ENCODE measurements at places on chromosomes 13 and 19. TPM values are rescaled to one million over a fixed set of nuclear protein-coding genes. Genes with fewer than 3 reads are reported as not detected.

Gene GJA3
- polyA plus RNA-seq: 3.5 TPM

Gene FREM2
- 5.5 TPM for polyA plus RNA-seq

Gene KRTDAP
- polyA plus RNA-seq: 6.6 TPM

DNA sequence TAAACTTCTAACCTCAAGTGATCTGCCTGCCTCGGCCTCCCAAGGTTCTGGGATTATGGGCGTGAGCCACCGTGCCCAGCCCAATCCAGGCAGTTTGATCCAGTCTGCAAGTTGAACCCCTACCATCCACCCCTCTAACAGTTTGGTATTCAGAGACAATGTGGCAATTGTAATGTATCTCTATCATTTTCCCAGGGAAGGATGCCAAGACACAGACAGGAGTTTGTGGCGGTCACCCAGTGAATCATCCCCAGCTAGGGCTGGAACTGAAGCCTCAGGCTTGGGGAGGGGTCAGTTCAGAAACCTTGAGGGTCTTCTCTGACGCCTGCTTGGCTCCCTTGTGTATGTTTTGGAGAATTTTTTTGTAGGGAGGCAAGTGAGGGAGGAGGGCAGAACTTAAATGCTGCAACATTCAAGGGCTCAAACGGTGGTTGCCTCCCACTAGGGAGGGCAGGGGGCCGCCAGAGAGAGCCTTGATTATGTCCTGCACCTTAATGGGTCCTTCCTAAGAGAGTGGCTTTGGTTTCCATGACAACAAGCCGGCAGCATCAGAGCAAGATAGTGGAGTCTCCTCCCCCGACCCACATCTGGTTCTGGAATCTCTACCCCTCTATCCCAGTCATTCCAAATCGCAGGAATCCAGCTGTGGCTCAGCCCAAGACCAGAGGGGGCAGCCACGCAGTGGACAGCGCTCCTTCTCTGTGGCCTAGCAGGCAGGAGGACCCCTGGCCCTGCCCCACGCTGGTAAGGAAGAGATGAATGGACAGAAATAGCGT, 14.9 kb upstream of the FEM1A start:
- DNase-seq: no peak

DNA sequence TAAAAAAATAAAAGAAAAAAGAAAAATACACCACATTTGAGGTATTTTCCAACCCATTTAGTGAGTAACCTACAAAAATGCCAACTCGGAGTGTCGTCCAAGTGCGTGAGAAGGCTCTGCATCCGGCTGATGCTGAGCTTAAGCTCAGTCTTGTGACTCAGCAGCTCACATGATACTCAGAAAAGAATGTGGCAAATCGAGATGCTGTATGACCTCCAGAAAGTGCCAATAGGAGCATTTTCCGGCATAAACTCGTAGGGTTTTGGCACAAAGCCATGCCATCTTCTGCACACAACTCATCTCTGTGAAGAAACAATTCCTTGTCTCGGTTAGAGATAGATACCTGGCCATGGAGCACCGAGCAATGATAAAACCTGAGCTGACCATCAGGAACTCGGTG, 58.5 kb downstream of the TRPM4 start:
- DNase-seq: no peak

DNA sequence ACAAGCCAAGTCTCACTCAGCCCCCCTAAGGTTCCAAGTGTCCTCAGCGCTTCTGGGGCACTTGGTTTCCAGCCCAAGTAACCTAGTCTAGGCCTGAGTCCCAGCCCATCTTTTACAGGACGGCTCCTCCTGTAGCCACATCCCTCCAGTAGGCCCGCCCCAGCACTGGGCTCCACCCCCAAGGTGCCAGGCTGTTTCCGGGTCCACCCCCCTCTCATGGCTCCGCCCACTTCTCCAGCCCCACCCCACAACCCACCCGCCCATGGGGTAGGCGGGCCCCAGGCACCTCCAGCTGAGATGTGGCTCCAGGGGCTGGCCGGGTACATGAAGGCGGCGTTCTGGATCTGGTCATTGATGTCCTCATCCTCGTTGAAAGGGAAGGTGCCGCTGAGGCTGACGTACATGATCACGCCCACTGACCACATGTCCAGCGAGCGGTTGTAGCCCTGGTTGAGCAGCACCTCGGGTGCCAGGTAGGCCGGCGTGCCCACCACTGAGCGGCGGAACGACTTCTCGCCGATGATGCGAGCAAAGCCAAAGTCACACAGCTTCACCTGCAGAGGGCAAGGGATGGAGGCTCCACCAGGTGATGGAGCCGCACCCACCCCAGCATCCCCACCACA, 17.2 kb upstream of the DACT3 start:
- no peak for DNase-seq

DNA sequence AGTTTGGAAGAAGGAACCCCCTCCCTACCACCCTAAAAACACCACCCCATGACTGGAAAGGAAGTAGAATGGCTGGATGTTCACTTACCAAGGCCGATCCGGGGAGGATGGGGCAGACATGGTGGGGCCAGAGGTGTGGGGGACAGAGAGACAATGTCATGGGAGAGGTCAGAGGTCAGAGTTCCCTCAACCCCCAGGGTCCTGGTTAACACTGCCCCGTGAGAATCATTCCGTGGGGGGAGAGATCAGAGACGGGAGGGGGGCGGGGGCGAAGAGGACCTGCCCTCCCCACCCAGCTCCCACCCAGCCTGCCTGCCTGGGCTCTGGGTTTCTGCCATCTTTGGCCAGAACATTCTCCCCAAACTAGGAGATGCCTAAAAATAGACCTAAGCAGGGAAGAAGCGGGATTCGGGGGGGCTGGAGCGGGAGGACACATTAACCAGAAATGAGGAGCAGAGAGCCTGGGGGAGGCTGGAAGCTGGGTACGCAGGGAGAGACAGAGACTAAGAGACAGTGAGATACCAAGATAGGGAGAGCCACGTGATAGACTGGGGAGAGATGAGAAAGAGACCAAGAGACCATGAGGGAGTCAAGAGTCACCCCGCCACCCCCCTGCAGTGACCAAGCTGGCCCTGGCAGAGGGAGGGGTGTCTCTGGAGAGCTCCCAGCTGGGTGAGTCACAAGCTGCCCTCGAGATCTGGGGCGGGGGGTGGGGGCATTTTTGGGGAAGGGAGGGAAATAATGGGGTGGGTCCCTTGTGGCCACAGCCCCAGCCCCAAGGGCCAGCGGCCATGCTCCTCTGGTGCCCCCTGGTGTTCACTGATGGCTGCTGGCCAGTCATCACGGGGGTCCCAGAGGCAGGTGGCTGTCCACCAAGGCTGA, 6.1 kb upstream of the KANK2 start:
- DNase-seq: peak; percentile 58

DNA sequence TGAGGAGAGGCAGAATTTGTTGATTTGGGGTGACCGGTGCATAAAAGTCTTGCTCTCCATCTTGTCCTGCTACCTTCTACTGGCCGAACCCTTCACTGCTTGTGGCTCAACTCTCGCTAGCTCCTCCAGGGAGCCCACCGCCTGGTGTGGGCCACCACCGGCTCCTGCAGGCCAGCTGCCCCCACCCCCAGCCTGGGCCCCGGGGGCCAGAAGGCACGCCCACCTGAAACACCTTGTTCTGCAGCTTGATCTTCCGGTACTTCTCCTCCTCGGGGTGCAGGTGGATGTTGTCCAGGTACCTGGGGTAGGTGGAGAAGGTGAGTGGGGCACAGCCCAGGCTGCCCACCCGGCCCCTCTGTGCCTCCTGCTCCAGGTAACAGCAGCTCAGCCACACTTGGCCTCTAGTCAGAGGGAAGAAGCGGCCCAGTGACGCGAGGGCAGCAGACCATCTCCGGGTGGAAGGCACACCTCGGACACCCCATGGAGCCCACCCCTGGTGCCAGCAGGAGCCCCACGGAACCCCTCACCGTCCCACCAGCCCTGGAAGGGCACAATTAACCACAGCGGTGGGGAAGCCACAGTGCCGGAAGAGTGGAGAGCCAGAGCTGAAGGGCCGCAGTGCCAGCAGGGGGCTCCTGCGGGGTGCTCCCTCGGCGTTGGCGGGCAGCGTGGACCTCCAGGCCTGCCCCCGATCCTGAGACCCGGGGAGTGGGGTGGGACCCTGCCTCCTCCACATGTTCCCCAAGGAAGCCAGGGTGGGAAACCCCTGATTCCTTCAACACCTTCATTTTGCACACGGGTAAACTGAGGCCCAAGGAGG, 10.1 kb downstream of the UBXN6 start:
- no peak for DNase-seq

DNA sequence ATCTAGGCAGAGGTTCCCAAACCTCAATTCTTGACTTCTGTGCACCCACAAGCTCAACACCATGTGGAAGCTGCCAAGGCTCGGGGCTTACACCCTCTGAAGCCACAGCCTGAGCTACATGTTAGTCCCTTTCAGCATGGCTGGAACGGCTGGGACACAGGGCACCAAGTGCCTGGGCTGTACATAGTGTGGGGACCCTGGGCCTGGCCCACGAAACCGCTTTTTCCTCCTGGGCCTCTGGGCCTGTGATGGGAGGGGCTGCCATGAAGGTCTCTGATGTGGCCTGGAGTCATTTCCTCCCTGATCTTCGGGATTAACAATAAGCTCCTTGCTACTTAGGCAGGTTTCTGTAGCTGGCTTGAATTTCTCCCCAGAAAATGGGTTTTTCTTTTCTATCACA, 108.1 kb downstream of the HS6ST3 start:
- DNase-seq: no peak

DNA sequence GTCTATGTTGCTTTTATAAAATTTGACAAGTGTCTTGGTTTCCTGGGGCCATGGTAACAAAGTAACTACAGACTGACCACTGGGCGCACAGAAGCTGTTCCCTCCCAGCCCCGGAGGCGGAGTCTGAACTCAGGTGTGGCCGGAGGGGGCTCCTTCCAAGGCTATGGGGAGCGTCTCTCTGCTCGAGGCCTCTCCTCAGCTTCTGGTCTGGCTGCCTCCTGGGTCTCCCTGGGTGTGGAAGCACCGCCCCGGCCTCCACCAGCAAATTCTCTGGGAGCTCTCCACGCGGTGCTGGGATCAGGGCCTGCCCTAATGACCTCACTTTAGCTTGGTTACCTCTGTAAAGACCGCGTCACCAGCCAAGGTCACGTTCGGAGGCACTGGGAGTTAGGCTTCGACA, 45.7 kb upstream of the F7 start:
- DNase-seq: no peak

DNA sequence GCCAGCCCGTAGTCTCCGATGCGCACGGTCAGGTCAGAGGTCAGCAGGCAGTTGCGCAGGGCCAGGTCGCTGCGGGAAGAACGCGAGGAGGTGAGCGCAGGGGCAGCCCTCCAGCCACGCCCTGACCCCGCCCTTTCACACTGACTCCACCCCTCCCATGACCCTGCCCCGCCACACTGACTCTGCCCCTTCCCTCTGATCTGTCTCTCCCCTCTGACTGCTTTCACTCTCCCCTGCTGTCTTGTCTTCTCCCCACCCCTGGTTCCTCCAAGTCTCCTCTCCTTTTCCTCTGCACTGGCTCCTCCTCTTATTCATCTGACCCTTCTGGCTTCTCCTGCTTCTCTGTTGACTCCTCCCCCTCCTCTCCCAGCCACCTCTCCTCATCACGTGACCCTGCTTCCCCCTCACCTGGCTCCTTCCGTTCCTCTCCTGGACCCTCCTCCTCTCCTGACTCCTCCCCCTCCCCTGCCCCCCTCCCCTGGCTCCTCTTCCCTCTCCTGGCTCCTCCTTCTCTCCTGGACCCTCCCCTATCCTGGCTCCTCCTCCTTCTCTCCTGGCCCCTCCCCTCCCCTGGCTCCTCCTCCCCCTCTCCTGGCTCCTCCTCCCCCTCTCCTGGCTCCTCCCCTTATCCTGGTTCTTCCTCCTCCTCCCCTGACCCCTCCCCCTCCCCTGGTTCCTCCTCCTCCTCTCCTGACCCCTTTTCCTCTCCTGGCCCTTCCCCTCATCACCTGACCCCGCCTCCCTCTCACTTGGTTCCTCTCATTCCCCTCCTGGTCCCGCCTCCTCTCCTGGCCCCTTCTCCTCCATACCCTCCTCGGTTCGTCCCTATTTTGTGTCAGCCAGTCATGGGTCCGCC, 9.9 kb downstream of the LMTK3 start:
- no peak for DNase-seq

DNA sequence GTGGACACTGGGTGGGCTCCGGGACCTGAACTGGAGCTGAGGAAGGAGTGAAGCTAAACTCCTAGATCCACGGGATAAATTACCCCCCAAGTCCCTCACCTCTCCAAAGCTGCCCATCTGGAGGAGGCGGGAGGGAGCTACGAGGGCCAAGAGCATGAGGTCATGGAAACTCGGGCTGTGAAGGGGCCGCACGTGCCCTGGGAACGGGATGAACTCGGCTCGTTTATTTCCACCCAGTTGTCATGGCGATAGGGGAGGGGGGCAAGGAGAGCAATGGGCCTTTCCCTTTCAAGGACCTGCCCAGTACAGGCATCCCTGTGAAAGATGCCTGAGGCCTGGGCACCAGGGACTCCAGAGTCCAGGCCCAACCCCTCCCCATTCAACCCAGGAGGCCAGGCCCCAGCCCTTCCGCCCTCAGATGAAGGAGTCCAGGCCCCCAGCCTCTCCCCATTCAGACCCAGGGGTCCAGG, 3.8 kb downstream of the PPP1R12C start:
- peak; percentile 96 for DNase-seq

GRCh38 chr19:43983912-43984686, at the start of gene ZNF155:
ZNF155 (plus strand) TSS chr19:43984188; CDS start chr19:43988544, 4,356 bp downstream.
- DNase-seq: peak; percentile 94

DNA sequence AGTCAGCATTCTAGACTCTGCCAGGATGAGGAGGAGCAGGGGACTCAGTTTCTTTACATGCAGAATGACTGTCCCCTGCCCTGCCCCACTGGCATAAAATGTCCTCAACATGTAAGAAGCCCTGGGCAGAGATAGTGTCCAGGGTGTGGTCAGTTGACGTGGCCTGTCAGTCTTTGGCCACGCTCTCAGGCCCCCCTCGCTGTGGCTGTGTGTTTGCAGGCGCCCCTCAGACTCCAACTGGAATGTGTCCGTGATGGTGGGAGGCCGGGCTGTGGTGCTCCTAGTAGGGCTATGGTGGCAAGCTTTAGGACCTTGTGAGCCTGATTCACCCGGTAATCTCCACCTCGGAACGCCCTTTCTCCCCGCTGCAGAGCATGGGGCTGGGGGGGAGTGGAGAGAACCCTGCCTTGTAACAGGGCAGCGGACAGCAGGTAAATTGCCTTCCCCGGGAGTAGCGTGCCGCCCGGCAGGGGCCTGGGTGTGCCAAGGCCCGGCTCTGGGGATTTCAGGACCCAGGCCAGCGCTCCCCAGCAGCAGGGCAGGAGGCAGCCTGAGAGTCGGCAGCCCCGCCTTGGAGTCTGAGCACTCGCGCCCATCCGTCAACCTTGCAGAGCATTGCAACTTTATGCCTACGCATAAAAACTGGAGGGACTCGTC, 62.3 kb downstream of the CHST8 start:
- peak; percentile 19 for DNase-seq

GRCh38 chr19:18029617-18030338, 21.8 kb downstream of the ARRDC2 start:
- DNase-seq: no peak

GRCh38 chr19:12331211-12331941, 2.1 kb downstream of the ZNF563 start:
- no peak for DNase-seq

GRCh38 chr19:33872445-33873320, 76.0 kb downstream of the KCTD15 start:
- no peak for DNase-seq

Data from hindlimb muscle (tissue), 1 donor.